Astrocyte of the hippocampus (primary cell): ENCODE measurements at places on chromosomes 5 and 9.

GRCh38 chr9:4667681-4668080 is 1.4 kb upstream of the SPATA6L start:
- no peak for DNase-seq

DNA sequence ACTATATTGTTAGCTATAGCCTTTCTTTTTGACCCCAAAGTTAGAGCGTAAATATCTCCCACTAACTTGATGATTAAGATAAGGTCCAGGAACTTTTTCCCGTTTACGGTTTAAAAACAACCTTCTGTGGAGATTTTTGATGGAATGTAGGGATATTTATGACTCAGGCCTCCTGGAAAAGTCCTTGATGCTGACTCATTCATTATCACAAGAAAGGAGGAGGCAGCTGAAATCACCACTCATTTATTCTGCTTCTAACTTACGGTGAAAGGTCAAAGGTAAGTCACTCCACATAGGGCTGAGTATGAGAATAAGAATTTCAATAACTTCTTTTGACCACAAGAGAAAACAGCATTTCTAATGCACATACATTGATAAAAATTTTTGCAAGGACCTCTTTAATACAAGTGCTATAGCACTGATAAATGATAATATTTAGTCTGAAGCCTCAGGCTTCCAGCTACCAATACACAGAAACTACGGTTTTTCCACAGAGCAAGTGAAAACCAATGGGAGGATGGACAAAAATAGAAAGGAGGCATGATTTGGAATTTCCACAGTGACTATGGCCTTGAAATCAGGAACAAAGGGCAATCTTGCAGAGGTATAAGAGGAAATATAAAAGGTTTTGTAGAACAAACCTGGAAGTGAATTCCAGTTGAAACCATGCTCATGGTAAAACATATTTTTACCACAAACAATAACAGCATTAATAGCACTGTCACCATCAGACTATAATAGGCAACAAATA is 146.5 kb downstream of the PPP2R2B start:
- peak; percentile 91 for DNase-seq

DNA sequence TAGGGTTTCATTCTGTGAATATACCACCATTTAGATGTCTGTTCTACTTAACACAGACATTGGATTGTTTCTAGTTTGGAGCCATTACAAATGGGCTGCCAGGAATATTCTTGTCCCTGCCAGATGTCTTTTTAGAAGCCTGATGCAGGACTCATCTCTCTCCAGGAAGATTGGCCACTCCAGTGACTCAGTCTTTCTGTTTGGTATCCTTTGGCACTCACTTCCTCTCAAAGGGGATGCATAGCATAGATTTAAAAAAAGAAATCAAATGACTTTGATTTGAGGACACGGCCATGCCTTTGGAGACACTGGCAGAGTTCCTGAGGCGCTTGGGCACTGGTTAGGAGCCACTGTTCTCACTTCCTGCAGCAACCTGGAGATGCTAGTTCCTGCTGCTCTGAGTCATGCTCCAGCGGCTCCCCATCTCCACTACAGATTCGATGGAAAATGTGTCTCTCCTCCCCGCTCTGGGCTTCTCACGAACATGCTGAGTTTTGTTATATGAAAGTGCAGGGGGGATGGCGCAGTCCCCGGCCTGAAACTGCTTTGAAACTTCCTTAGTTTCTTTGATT is 3.5 kb upstream of the ZNF366 start:
- peak; percentile 58 for DNase-seq

- DNase-seq = peak; percentile 46
These were observed 4.6 kb upstream of the DUSP1 start for GRCh38 chr5:172775326-172776234.

DNA sequence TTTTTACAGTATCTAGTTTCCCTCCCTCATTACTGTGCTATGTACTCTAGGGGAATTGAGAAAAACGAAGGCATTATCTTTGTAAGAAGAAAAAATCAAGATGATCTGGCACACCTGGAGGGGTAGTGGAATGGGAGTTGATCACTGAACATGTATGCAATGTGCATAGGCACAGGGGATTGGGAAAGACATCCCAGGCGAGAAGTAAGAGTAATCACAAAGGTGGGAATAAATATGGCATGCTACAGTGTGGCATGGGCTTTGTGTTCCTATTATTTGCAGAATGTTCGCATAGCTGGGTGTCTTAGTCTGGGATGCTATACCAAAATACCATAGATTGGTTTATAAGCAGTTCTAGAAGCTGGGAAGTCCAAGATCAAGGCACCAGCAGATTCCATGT is 130.6 kb downstream of the SMARCA2 start:
- DNase-seq = no peak

DNA sequence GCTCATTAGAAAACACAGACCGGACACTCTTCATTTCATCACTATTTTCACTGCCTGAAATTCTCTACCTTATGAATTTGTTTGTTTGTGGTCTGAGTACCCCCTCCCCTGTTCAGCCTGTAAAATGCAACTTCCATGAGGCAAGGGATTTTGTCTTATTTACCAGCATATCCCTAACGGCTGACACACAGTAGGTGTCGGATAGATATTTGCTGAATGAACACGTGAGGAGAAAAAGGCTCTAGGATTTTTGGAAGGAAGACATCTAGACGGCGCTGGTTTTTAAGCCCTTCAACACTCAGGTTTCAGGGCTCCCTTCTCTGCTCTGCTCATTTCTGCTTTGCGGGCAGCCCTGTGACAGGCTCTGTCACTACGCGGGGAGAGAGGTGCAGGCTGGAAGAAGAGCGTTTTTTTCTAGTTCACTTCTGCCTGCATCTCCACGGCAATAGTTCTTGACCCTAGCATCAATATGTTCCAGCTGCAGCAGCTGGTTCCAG is 41.0 kb downstream of the KCNMB1 start:
- no peak for DNase-seq

GRCh38 chr9:95611354-95611753 is 94.6 kb upstream of the PTCH1 start:
- DNase-seq = no peak

DNA sequence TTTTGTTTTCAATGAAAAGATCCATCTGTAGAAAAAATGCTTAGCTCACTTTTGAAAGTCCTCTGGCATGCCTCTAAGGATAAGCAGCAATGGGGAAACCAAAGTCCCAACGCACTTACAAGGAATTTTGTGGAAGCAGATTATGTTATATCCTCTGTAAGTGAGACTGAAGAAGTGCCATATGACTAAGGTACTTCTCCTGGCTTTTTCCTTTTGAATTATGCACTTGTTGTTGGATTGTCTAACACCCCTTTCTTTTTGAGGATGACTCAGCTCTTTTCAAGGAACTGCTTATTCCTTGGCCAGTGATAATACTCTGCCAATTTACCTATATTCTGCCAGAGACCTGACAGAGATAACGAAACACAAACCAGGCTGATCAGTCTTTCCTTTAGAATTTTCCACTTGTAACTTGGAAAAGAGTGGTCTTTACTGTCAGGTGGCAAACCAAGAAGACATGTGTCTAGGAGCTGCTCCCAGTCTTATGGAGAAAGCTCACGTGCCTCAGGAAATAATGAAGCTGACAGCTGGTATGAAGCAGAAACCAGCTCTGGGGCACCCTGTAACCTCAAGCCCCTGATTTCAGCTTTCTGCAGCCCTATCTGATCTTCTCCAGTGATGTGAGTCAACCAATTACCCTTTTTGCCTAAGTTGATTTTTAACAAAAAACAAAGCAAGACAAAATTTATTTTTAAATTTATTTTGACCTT is 290.8 kb upstream of the FBXL7 start:
- DNase-seq = no peak

DNA sequence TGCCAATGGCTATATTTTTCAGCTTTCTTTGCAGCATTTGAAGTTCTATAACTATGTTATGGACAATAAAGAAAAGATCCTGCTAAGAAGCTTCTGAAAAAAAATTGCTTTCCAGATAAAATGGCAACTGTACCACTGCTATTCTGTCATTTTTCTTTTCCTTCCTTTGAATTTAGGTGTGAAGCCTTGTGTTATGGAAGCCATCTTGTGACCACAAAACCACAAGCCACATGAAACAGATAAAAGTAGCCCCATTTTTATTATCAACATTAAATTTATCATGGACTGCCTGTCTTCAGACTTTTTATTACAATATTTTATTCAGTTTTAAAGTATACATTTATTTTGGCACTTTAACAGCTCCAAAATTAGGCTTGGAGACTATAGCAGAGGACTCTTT is 289.9 kb upstream of the ACTBL2 start:
- no peak for DNase-seq

GRCh38 chr5:15222156-15222555 is 277.8 kb upstream of the FBXL7 start:
- no peak for DNase-seq

DNA sequence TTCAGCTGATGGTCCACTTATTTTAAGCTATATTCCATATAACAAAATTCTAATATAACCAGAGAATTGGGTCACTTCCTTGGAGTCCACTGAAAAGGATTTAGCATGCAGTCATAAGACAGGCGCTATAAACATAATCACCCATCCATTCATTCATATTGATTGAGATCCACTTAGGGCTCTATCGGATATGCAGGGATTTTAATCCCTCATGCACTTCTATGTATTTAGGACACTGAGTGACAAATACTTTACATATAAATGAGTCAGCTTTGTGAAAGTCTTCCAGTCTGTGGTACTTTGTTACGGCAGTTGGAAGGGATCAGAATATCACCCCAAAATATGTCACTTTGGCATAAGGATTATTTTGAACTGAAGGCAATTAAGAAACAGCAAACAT is 127.3 kb upstream of the ZNF608 start:
- no peak for DNase-seq

- no peak for DNase-seq
These were observed 33.9 kb downstream of the SH3TC2 start for GRCh38 chr5:149028984-149029383.

GRCh38 chr9:8011974-8012373 is 212.4 kb upstream of the DMAC1 start:
- peak; percentile 10 for DNase-seq

GRCh38 chr9:110197330-110198187 is 10.4 kb downstream of the C9orf152 start:
- DNase-seq = no peak

DNA sequence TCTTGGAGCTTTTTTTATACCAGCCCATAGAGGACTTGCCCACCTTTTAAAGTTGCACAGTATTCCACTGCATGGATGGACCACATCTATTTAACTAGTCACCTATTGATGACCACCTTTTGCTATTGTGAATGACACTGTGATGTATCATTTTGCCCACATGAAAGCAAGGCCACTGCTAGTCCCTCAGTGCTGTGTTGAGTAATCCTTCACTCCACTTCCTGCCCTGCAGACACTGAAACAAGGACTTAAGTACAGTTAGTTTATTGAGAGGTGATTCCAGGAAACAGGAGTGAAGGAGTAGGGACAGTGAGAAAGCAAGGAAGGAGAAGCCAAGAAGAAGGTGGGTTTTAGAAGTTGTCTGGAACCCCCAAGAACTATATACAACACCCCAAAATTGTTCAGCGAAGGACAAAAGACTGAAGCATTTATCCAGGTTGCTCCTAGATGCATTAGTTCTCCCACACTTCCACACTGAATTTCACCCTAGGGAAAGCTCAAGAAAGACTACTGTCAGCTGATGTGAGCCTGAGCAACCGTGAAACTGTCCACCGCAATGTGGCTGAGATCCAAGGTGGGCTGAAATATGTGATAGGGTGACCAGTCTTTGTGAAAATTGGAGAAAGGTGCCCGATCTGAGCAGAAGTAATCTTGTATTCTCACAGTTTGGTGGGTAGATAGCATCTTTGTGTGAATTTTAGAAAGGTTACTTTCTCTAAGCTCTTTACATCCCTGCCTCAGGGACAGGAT is 45.2 kb upstream of the ANKRD31 start:
- peak; percentile 3 for DNase-seq

- DNase-seq = no peak
These were observed 160.6 kb downstream of the NFIB start for GRCh38 chr9:14153310-14153720.

GRCh38 chr9:87420884-87421283 is 76.8 kb upstream of the DAPK1 start:
- no peak for DNase-seq
